ENCODE measurements at places on chromosomes 5 and 9. TPM values are rescaled to one million over a fixed set of nuclear protein-coding genes. Genes with fewer than 3 reads are reported as not detected.

The EXOSC3 gene
- 125 TPM for total RNA-seq

The FBN2 gene
- total RNA-seq: 45.2 TPM

The C5orf58 gene
- total RNA-seq: not detected

The GLRA1 gene
- not detected for total RNA-seq

The TSPAN17 gene
- total RNA-seq: 47.3 TPM

The NNT gene
- 15.6 TPM for total RNA-seq

The TLR4 gene
- total RNA-seq: not detected

The CAVIN4 gene
- 0.95 TPM for total RNA-seq

Measured in PC-3 (cell line).